ENCODE measurements at places on chromosomes 5 and 9.

GRCh38 chr9:122309861-122310260 lies 45.2 kb downstream of the MRRF start:
- DNase-seq: no peak

DNA sequence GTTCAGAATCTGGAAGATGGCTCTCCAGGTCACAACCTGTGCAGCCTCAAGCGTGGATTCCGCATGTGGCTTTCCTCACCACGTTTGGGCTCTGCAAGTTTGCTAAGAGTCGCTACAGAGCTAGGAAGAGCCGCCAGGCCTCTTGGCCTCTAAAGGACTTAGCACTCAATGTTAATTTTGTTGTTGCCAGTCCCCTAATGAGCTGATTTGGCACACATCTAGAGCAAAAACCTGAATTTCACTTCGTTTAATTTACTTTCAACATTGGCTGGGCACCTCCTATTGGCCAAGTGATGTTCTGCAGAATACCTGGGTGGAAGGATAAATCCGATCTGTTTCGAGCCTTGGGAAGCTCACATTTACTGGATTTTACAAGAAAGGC lies 65.8 kb upstream of the UNC5A start:
- DNase-seq: no peak

- DNase-seq: no peak
These were observed 6.4 kb downstream of the SEPTIN8 start for GRCh38 chr5:132770476-132771159.

GRCh38 chr5:2031581-2031980 lies 148.9 kb upstream of the IRX4 start:
- no peak for DNase-seq

DNA sequence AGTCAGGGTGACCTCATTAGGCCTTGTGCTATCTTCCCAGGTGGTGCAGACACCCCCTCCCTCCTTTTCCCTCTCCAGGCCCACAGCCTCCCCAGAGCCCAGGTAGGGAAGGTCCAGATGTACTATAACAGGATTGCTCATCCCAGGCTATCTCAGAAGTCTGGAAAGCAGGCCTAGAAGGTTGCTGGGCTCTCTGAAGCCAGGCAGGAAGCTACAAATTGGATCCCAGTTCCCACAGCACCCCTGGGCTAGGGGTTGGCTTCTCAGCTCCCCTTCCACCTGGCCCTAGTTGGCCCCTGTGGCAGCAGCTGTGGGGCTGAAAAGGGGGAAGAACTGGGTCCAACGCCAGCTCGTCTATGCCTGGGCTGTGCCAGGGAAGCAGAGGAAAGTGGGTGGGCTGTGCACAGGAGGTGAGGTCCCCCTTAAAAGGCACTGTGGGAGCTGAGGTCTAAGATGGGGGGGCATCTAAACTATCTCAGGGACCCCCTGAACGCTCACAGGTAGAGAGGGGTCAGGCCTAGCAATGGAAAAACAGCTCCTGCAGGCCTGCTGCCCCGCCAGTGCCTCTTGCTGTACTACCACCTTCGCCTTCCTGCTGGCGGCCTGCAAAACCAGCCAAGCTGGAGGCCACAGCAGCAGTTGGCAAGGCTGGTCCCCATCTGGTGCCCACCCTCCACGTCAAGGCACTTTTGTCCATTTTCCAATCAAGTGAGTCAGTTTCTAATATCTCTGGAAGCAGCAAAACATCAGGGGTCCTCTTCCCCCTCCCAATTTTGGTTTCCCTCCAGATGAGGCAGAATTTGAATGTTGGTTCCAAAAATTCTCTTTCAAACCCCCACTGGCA lies 13.3 kb upstream of the PSMD5 start:
- no peak for DNase-seq

- no peak for DNase-seq
These were observed 2395.6 kb upstream of the C9orf72 start for GRCh38 chr9:29968831-29969230.

DNA sequence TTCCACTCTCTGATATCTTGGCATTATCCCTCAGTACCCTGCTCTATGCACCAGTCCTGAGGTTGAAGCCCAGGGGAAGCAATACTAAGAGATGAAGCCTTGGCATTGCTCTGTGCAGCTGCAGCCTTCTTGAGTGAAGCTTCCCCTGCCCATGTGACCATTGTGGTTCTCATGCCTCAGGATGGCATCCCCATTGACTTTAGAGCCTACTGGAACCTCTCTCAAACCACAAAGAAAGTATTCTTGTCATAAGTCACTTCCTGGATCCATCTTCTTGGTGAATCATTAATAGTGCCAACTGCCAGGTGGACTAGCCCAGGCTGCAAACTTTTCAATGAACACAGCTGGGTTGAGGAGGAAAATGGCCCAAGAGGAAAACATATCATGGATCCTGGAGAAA lies 283.9 kb upstream of the RFX3 start:
- no peak for DNase-seq

DNA sequence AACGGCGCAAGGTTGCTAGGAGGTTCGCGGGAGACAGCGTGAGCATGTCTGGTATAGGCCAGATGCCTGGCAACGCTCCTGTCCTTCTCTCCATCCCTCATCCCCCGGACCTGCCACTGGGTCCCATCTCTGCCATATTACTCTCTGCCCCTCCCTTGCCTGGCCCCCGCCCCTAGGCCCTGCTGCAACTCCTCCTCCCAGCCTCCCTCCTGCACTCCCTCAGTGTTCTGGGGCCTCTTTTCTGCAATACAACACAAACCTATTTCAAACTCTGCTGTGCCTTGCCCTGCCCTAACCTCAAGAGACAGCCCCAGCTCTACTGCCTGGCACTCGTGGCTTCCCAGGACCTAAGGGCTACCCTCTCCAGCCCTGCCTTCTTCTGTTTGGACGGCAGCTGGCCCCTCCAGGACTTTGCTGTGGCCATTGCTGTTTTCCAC lies 8.9 kb upstream of the DBN1 start:
- DNase-seq: no peak

DNA sequence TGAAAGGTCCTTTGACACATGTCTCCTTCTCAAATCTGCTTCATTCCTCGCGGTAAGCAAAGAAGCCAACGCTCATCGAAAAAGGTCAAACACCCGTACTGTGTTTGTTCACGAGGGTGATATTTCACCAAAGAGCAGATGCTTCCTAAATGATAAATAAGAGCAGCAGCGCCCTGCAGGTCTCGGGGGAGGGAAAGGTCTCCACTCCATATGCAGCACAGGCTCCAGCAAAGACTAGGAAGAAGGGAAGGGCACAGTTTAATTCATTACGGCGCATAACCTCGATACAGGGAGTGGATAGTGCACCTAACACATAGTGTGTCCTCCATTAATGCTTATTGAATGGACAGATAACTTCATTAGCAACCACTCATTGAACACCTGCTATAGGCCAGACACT lies 593.3 kb downstream of the CDK5RAP2 start:
- DNase-seq: no peak

GRCh38 chr5:178527458-178528307 lies 62.5 kb downstream of the COL23A1 start:
- no peak for DNase-seq

DNA sequence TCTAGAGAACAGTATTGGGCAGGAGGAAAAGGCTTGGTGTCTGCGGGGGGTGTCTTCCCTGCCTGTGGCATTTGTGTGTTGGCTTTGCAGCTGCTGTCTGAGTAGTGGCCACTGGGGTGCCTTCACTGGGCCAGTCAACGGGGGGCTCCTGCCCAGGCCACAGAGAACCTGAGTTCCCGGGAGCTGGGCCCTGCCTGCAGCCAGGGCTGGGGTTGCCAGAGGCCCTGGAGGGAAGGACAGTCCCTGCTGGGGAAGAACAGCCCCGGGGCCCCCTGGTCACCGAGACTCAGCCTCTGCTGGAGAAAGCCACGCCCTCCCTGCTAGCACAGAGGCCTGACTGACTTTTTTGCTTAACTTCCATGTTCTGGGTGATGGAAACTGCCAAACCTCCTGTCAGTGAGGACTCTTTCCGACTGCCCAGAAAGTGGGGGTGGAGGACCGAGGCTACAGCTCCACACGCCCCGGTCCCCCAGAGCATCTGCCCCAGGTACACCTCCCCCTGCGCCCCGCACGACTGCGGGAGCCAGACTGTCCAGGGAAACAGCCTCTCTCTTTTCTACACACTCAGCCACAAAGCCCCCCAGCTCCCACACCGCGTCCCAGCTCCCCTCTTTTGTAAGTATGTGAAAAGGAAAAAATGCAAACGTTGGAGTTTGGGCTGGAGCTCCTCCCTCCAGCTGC lies 133.4 kb downstream of the DAB2IP start:
- no peak for DNase-seq

GRCh38 chr5:101843055-101843454 lies 453.0 kb downstream of the SLCO4C1 start:
- no peak for DNase-seq

DNA sequence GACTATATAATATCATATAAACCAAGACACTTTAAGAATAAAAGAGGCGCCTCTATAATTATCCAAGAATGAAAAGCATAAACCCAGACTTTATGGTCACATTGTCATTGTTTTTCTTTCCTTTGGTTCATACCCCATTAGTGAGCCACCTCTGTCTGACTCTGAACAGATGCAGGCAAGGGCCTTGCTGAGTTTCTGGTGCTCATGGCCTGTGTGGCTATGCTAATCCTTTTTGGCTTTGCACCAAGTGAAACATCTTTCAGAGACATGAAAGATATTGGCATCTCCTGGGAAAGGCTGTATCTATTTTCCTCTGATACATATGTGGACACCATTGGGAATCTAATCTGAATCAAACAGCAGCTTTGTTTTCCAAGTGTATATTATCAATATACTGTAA lies 222.5 kb downstream of the CHSY3 start:
- DNase-seq: peak; percentile 59

DNA sequence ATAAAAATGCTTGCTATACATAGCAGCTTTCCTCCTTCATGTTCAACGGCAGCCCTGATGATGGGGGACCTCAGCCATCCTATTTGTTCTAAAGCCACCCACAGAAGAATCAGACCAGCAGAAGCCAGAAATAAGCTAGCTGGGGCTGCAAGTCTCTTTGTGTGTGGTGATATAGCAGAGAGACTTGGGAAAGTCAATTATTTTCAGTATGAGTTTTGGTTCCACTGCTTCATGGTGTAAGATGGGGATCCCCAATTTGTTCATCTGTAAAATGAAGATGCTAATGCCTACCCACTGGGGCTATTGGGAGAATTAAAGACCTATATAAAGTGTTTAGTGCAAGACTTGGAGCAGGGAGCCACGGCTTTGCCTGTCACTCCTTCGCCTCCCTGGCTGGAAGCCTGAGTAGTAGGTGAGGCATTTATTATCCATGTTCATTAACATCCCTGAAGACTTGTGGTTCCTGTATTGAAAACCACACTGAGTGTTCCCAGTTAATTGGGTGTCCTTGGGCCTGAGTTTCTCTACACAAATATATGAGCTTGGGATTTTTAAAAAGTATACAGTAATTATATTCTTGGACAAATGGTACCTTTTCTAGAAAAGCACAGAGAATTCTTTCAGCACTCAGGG lies 210.1 kb upstream of the SLC24A2 start:
- DNase-seq: peak; percentile 82

GRCh38 chr5:80093796-80094195 lies 58.6 kb downstream of the THBS4 start:
- DNase-seq: no peak

DNA sequence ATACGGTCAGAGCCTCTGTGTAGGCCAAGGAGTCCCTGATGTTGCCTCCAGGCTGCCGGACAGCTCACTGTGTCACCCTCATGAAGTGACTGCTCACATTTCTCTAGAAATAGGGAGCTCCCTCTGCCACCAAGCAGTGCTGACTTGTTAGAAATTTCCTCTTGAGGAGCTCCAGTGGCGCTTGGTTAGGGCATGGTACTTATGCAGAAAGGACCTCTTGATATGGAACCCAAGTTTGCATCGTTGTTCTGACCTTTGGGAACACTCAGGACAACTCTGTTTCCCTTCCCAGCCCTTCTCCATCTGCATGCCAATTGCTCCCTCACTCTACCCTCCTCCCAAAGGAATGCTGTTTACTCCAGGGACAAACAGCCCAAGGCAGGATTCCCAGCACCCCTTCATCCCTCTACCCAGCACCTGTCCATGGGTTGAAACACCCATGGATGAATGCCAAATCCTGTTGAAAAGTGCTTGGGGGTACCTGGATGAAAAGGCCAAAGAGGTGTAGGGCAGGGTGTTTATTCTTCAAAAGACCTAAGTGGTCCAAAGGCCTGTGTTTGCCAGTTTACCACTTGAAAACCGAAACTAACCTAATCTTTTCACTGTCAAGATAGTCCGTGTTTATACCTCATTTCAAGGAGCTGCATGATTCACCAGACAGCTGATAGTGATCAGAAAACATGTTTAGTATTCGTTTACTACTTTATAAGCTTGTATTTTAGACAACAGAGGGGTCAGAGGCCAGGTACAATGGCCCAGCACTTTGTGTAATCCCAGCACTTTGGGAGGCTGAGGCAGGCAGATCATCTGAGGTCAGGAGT lies 51.1 kb downstream of the KLF4 start:
- DNase-seq: no peak

DNA sequence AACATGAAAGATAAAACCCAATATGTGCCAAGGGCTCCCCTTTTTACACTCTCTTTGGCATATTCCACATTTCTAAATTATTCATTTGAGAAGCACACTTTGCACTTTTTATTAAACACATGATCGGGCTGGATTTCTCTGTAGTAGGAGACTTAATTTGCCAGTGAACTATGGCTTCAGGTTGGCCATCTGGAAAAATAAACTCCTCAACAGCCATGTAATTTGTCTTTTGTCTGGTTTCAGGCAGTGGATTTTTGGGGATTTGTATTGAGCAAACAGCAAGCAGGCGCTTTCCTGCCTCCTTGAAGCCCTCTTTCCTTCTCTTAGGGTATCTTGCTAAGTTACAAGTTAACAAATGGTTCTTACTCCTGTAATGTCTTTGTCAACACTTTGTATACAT lies 73.0 kb upstream of the DMRTA1 start:
- DNase-seq: no peak

GRCh38 chr5:68954618-68954910 lies 139.2 kb upstream of the SLC30A5 start:
- no peak for DNase-seq

- no peak for DNase-seq
These were observed 50.3 kb upstream of the AFAP1L1 start for GRCh38 chr5:149221326-149221725.

- DNase-seq: peak; percentile 86
These were observed 158.7 kb upstream of the IER5L start for GRCh38 chr9:129336601-129337331.

DNA sequence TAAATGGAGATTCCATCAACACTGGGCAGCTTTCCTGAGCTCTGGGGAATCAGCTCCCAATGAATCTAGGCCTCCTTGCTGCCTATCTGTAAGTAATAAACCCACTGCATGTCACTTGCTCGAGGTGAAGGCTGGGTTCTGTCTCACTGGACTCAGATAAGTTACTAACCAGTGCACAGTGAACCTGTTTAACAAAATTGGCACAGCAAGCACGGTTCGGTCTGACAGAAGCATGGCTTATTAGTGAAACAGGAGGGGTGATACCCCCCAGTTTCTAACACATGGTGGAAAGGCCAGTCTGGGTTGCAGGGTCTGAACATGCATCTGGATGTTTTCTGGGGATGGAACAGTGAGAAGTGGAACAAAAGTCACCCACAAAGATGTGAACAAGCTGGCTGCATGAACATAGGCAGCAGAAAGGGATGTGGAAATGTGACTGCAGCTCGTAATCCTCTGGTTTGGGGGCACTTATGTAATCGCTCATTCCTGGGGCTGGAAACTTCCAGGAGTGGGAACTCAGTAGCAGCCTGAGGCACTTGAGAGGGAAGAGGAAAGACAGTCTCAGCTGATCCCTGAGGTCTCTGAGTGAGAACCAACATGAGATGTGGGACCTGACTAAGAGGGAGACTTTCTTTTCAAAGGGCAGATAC lies 37.7 kb downstream of the UGT3A2 start:
- no peak for DNase-seq

- DNase-seq: peak; percentile 16
These were observed 209.5 kb upstream of the TARS1 start for GRCh38 chr5:33231214-33231710.

GRCh38 chr5:171226864-171227263 lies 82.2 kb upstream of the TLX3 start:
- peak; percentile 12 for DNase-seq
